ENCODE measurements at places on chromosomes 12 and 14.

GRCh38 chr14:95322651-95323050 is 2.9 kb upstream of the CLMN start:
- H3K36me3 ChIP-seq, result no peaks in the 10 kb centered on the region
- no peak overlapping the region for H3K4me3 ChIP-seq
- ATAC-seq, result no peak
- H3K4me1 ChIP-seq, result no peaks in the 10 kb centered on the region
- no peak overlapping the region for H3K27ac ChIP-seq

DNA sequence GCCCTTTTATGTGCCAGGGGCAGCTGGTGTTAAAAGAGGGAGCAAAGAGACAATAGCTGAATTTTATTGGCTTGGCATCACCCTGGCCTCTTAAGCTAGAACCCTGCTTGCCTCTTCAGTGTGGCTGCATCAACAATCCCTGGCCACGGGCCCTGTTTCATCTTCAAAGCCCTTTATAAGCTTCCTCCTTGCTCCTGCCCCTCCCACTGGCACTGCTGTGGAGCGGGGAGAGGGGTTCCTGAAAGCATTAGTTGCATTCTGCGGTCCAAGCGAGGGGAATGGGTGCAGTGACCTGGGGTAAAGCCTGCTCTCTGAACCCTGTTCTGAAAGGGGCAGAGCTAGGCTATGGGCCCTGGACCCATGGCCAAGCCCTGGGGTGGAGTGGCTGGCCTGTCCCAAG is 220 bp upstream of the KRT83 start:
- H3K4me1 ChIP-seq, result no peaks in the 10 kb centered on the region
- no peak for ATAC-seq
- no peaks in the 10 kb centered on the region for H3K36me3 ChIP-seq
- no peak overlapping the region for H3K27ac ChIP-seq
- H3K4me3 ChIP-seq, result no peak overlapping the region

GRCh38 chr12:101619026-101619786 is 24.4 kb downstream of the MYBPC1 start:
- ATAC-seq, result no peak
- no peaks in the 10 kb centered on the region for H3K27me3 ChIP-seq

DNA sequence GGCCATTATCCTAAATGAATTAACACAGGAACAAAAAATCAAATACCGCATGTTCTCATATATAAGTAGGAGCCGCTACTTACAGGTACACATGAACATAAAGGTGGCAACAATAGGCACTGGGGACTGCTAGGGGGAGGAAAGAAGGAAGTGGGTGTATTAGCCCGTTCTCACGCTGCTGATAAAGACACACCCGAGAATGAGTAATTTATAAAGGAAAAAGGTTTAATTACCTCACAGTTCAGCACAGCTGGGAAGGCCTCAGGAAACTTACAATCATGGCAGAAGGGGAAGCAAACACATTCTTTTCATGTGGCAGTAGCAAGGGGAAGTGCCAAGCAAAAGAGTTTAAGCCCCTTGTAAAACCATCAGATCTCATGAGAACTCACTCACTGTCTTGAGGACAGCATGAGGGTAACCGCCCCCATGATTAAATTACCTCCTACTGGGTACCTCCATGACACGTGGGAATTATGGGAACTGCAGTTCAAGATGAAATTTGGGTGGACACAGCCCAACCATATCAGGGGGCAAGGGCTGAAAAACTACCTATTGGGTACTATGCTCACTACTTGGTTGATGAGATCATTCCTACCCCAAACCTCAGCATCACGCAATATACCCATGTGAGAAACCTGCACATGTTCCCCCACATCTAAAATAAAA is 16.4 kb upstream of the MIA2 start:
- peaks cover 7% of the 10 kb centered on the region for H3K4me1 ChIP-seq
- H3K27me3 ChIP-seq, result no peaks in the 10 kb centered on the region
- ATAC-seq, result no peak

DNA sequence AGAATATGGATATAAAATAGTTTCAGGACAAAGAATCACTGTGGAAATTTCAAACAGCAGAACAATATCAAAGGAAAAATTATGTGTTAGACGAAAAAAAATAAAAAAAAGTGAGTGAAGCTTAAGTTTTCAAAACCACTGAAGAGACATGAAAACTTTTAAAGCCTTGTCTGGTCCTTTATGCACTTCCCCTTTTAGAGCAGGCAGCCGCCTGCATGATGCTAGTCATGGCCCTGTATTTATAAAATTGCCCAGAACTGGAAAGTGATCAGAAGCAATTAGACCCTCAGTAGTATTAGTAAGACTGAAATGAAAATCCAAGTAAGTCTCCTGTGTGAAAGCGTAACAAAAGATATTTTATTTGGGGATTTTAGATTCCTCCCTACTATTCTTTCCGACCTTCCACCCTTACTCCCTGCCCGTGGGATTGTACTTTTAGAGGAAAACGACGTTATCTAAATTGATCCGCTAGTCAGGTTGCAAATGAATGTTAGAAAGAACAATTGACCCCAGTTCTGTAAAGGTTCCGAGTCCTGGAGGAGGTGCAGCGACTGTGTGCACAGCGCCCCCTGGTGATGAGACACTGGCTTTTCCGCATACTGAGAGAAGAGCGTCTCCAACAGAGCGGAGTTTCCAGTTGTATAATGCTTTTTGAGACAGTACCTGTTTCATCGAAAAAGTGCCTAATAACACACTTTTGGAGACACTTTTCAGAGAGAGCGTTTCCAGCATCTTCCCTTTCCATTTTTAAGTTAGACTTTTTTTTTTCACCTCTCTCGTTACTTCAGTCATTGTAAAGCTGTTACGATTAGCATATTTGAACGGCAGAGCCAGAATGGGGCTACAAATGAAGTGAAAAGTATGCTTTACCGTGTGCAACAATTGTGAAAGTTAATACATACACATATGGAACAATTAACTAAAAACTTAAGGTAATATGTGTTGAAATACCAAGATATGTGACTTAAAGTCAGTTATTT is 12.4 kb downstream of the MGST1 start:
- no peak for ATAC-seq
- no peaks in the 10 kb centered on the region for H3K36me3 ChIP-seq
- H3K4me3 ChIP-seq, result no peak overlapping the region
- no peaks in the 10 kb centered on the region for H3K27me3 ChIP-seq
- H3K27ac ChIP-seq, result no peak overlapping the region
- H3K4me1 ChIP-seq, result no peaks in the 10 kb centered on the region

DNA sequence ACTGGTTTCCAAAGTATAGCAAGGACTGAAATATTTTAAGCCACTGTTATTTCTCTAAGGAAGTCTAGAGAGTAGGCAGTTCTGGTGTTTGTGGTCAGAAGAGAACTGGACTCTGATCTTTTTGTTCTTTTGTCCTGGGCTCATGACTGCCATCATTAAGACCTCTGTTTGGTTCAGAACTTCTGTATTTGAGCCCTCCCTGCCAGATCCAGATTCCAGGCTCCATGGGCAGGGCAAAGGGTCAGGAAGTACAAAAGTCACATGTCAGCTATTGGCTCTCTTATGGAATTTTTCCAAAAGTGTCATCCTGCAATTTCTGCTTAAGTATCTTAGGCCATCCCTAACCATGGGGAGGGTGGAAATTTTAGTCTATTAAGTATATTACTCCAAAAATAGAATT is 6.8 kb downstream of the PIWIL1 start:
- H3K4me3 ChIP-seq, result no peak overlapping the region
- H3K36me3 ChIP-seq, result no peaks in the 10 kb centered on the region
- no peak for ATAC-seq
- peaks cover 11% of the 10 kb centered on the region for H3K27me3 ChIP-seq
- no peaks in the 10 kb centered on the region for H3K4me1 ChIP-seq

GRCh38 chr14:62889364-62889763 is 155.9 kb downstream of the KCNH5 start:
- ATAC-seq, result no peak
- H3K36me3 ChIP-seq, result no peaks in the 10 kb centered on the region
- no peak overlapping the region for H3K27ac ChIP-seq
- H3K4me3 ChIP-seq, result no peak overlapping the region

GRCh38 chr12:109722022-109722720 is 8.5 kb downstream of the FAM222A start:
- ATAC-seq, result no peak
- H3K4me3 ChIP-seq, result no peak overlapping the region
- no peaks in the 10 kb centered on the region for H3K36me3 ChIP-seq
- no peaks in the 10 kb centered on the region for H3K4me1 ChIP-seq
- peaks cover 6% of the 10 kb centered on the region for H3K27me3 ChIP-seq

GRCh38 chr12:130205495-130205894 is 43.2 kb downstream of the FZD10 start:
- ATAC-seq, result no peak
- H3K36me3 ChIP-seq, result no peaks in the 10 kb centered on the region
- no peak overlapping the region for H3K27ac ChIP-seq
- H3K27me3 ChIP-seq, result peaks cover 3% of the 10 kb centered on the region
- H3K4me1 ChIP-seq, result no peaks in the 10 kb centered on the region
- no peak overlapping the region for H3K4me3 ChIP-seq

DNA sequence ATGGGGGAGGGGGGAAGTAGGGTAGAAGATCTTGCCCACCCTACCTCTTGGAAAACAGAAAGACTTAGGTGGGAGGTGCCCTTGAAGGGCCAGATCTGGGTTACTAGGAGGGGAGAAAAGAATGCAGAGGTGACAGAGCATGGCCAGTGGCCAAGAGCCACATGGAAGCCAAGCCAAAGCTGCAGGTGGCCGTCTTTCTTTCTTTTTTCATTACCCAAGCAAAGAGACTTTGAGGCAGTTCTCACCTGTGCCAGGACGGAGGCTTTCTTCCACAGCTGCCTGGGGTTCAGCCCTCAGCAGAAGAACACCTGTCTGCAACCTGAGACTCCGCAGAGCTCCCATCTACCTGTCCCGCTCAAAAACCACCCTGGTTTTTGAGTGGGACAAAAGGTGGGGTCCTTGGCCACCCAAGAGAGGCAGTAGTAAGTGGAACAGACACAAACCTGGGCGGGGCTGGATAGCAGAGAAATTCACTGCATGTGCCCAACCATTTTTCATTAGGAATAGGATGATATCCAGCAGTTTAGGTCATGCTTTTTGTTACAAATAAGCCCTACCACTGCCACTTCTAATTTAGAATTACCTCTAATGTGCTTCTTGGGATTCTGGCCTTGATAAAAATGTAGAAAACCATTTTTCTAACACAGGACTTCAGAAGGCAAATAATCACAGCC is 116.5 kb downstream of the DYRK2 start:
- no peak overlapping the region for H3K4me3 ChIP-seq
- H3K27ac ChIP-seq, result no peak overlapping the region
- ATAC-seq, result no peak
- H3K4me1 ChIP-seq, result peaks cover 6% of the 10 kb centered on the region

DNA sequence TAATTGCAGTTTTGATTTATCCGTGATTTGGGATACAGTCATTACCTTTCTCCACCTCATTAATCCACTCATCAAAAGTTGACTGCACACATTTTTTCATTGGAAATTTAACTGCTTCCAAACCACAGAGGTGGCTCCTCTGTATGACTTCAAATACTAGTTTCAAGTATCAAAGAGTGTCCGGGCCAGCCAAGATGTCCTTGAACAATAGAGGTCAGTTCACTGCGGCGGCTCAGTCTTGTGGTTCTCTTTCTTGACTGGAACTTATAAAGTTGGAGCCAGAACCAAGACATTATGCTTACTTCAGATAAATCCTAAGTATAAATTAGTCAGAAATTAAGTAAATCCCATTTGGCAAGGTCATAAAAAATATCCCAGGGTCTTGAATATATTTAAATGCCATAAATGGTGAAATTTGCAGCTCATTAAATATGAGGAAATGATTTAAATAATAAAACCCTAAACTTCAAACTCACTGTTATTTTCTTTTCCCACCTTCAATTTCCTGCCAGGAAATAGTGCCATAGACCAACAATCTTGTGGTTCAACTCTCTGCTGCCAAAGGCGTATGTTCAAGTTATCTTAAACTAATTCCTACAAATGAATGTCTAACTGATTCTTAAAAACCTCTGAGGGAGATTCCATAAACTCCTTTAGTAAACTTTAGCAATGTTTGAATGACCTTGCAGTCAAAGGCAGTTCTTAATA is 360.8 kb downstream of the AEBP2 start:
- no peaks in the 10 kb centered on the region for H3K27me3 ChIP-seq
- H3K4me1 ChIP-seq, result peaks cover 6% of the 10 kb centered on the region
- peak; percentile 18 for ATAC-seq
- no peaks in the 10 kb centered on the region for H3K36me3 ChIP-seq
- H3K27ac ChIP-seq, result peak overlapping the region; percentile 86
- peak overlapping the region; percentile 43 for H3K4me3 ChIP-seq

DNA sequence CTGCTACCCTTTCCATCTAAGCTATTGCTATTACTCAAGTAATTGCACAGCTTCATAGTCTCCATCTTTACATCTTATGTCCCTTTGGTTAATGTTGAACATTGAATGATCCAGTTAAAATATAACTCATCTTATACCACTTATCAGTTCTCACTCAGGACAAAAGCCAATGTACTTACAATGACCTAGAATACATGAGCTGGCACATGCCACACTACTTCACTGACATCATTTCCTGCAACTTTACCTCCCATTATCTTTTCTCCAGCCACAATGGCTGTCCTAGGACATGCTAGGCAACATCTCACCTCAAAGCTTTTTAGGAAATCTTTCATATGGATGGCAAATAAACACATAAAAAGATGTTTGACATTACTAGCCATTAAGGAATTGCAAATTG is 309.2 kb downstream of the FOXG1 start:
- H3K36me3 ChIP-seq, result no peaks in the 10 kb centered on the region
- ATAC-seq, result no peak
- H3K4me1 ChIP-seq, result no peaks in the 10 kb centered on the region
- no peaks in the 10 kb centered on the region for H3K27me3 ChIP-seq

GRCh38 chr14:50021261-50022031 is 94.9 kb downstream of the VCPKMT start:
- no peaks in the 10 kb centered on the region for H3K27me3 ChIP-seq
- peaks cover 99% of the 10 kb centered on the region for H3K36me3 ChIP-seq
- peaks cover 39% of the 10 kb centered on the region for H3K4me1 ChIP-seq
- ATAC-seq, result peak; percentile 88

DNA sequence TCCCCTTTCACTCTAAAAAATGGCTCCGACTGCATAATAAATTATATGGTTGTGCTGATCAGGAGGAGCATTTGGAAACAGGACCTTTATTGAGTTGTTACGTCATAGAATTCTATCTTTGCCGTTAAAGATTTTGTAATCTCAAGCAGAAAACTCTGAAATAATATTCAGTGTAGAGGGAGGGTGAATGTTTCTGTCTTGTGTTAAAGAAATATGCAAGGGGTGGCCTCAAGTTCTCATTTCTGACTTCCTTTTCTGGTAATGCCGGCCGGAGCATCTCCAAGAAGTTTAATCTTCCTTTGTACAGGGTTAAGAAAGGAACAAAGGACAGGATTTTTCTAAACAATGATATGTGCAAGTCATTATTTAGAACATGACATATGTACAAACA is 165.1 kb downstream of the SLC38A4 start:
- peaks cover 26% of the 10 kb centered on the region for H3K4me1 ChIP-seq
- H3K36me3 ChIP-seq, result no peaks in the 10 kb centered on the region
- H3K27me3 ChIP-seq, result no peaks in the 10 kb centered on the region
- no peak for ATAC-seq
- H3K4me3 ChIP-seq, result no peak overlapping the region

- no peak for ATAC-seq
- H3K4me3 ChIP-seq, result no peak overlapping the region
- H3K4me1 ChIP-seq, result no peaks in the 10 kb centered on the region
- H3K36me3 ChIP-seq, result no peaks in the 10 kb centered on the region
- no peak overlapping the region for H3K27ac ChIP-seq
- H3K27me3 ChIP-seq, result no peaks in the 10 kb centered on the region
Observed at GRCh38 chr14:38022775-38023174, 184.9 kb upstream of the SSTR1 start.

Data from activated T-helper 17 cell treated with anti-CD3 and anti-CD28 coated beads, Interleukin-2, amount 50 U/mL, for 72 hours (primary cell).